Tongue (tissue), 3 donors: ENCODE measurements at places on chromosomes 1 and 21.

DNA sequence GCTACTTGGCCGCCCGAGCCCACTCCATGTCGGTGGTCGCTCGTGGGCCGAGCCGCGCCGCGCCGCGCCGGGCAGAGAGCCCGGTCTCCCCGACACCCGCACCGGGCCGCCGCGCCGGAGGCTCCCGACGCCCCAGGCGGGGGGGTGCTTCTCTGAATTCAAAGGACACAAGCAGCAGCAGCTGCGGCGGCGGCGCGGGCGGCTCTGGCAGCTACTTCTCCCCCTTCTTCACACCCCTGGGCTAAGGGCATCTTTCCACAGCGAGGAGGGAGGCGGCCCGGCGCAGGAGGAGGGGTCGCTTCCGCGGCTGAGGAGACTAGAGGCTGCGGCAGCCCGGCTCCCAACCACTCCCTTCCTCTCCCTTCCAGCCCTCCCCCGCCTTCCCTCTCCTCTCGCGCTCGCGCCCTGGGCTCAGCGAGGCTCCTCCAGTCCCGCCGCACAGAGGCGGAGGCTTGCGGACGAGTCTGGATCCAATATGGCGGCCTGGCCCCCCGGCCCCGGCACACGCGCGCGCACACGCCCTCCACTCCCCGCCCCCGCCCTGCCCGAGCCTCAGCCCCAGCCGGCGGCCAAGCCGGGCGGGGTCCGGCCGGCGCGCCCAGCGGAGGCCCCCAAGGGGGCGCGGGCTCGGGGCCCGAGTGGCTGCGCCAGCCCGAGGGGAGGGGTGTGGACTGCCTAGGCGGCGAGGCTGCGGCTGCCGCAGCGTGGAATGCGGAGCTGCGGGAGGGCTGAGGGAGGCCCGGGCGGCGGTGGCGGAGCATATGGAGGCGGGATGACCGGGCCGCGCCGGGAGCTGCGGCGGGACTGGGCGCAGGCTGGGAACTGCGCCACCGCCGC lies at the start of gene CDC42BPA:
Gene CDC42BPA, minus strand, starts transcription at position 477 of the 837 bp plus-strand sequence. CDS start 1,310 bp downstream, outside the sequence.
- peak; percentile 96 for DNase-seq

DNA sequence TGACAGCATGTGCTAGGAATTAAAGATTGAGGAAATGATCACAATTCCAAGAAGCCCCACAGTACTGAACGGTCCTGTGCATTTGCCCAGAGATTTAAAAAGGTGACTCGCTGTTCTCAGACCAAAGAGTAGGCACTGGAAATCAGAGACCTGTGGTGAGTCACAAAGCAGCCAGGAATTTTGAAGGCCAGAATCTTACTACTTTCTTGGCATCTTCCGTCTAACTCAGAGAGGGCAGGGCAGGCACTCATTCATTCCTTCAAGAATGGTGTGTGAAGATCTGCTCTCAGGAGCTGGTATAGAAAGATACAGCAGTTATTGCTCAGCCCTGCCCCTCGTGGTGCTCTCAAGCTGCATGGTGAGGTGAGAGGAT lies 57.9 kb downstream of the BRINP2 start:
- no peak for DNase-seq

DNA sequence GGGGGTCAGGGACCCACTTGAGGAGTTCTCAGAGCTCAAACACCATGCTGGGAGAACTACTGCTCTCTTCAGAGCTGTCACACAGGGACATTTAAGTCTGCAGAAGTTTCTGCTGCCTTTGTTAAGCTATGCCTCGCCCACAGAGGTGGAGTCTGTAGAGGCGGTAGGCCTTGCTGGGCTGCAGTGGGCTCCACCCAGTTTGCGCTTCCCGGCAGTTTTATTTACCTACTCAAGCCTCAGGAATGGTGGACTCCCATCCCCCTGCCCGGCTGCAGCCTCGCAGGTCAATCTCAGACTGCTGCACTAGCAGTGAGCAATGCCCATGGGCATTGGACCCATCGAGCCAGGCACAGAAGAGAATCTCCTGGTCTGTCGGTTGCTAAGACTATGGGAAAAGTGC lies 706.4 kb downstream of the LRRIQ3 start:
- DNase-seq = no peak

- DNase-seq = no peak
Measured at GRCh38 chr1:17923666-17924065, 168.5 kb downstream of the ACTL8 start.

- no peak for DNase-seq
Measured at GRCh38 chr1:81408419-81408818, 392.3 kb upstream of the ADGRL2 start.

- peak; percentile 48 for DNase-seq
Measured at GRCh38 chr1:145846201-145846612, 777 bp downstream of the NUDT17 start.

DNA sequence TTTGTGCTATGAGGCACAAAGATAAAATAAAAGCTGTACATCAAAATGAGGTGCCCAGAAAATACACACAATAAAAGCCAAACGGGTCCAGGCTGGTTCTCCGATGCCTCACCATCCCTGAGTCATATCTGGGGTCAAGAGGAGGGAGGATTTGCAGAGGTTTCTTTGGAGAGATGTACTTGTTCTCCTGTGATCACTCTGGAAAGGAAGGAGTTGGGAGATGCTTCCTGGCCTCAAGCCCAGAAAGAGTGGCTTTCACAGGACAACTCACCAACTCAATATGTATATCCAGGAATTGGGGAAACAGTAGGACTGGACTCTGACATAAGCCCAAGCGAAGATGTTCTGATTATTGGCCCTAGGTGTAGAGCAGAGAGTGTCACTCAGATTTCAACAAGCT lies 51.9 kb downstream of the DIPK1A start:
- no peak for DNase-seq

DNA sequence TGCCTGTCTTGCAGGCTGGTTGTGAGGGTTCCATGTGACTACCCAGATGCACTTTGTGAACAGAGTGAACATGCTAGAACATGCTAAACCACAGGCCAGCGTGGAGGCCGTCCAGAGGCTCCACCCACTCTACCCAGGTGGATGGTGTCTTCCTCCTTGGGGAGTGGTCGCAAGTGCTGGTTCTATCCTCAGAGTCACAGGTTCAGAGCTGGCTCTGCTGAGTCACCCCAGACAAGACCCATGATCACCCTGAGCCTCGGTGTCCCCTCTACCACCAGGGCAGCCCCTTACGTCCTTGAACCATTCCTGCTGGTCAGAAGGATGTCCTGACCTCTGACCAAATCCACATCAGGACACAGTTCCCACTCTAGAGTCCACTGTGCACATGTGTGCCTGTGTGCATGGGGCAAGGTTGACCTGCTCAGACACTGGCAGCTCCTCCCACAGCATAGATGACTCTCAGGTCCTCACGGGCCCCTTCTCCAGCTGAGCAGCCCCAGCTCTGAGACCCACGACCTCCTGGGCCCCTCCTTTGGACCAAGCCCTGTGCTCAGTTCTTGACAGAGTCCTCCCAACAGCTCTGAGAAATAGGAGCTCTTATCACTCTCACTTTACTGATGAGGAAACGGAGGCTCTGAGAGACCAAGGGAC lies 391.8 kb downstream of the MATN1 start:
- DNase-seq = no peak

DNA sequence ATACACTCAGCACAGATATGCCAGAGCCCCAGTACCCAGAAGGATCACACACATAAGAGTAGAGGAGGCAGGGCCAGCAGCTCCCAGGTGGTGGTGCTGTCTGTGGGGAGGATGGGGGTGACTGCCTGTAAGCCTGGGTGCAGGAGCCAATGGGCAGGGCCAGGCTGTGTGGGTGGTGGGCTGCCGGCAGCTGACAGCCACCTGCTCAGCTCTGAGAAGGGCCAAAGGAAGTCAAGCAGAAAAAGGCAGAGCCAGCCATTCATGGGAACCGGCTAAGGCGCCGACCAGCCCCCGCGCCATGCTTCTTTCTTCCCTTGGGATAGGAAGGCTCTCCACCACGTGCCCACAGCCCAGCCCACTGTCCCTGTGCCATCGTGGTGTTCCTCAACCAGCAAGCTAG lies 14.1 kb downstream of the PIK3C2B start:
- peak; percentile 70 for DNase-seq

GRCh38 chr1:145997016-145997717 lies 788 bp upstream of the TXNIP start:
- DNase-seq = peak; percentile 61
